Esophagus squamous epithelium (tissue), 5 donors: ENCODE measurements at places on chromosomes 4 and X.

DNA sequence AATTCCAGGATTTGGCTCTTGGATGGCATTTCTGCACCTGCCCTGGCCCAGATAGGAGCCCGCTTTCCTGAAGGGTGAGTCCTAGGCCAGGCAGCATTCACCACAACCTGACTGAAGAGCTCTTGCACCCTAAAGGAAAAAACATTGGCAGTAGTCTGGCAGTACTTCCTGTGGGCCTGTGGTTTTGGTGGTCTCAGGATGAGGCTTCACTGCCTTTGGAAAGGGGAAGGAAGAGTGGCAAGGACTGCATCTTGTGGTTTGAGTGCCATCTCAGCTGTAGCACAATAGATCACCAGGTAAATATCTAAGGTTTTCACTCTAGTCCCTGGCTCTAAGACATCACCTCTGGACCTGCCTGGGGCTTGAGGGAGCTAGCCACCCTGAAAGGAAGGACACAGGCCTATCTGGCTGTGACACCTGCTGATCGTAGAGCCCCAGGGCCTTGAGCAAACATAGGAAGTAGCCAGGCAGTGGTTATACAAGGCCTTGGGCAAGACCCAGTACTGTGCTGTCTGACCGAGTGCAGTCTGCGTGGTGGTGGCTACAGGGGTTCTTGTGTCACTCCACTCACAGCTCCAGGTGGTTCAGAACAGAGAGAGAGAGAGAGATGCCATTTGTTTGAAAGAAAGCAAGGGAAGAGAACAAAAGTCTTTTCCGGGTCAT lies 28.5 kb upstream of the PRRG1 start:
- no peak for DNase-seq

GRCh38 chrX:154840856-154841255 lies 6.4 kb upstream of the SMIM9 start:
- DNase-seq, result no peak

- no peak for DNase-seq
Observed at GRCh38 chrX:80550722-80551121, 130.5 kb downstream of the TENT5D start.

DNA sequence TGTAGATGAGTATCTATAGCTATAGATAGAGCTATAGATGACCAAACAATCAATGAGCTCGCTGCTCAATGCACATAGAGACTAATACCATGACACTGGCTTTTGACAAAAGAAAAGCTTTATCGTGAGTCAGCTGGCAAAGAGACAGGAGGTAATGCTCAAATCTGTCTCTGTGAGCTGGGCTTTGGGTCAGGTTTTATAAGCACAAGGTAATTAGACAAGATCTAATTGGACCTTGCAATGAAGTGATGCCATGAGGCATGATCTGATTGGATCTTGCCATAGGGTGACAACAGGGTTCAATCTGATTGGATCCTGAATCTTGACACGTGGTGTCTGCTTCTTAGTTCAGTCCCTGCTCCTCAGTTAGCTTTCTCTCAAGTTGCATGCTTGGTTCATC lies 180.7 kb upstream of the MXRA5 start:
- no peak for DNase-seq

DNA sequence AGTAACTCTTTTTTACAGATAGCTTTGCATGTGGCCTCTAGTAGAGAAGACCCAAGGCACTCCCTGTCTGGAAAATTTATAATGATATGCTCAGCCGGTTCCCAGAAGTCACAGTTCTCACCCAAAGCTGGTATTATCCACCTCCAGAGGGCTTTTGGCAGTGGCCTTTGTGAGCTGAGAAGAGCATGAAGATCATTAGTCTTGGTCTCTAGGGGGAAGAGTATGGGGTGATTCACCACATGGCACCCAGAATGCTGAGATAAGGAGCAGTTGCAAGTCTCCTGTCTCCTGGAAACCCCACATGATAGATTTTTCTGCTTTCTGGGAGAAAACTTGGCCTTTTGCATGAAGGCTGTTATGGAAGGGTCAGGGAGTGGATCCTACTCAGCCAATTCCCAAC lies 75.4 kb upstream of the PRPS1 start:
- DNase-seq, result no peak

- no peak for DNase-seq
Observed at GRCh38 chrX:83829874-83830273, 31.1 kb upstream of the CYLC1 start.

GRCh38 chr4:154471032-154471431 lies 20.6 kb downstream of the DCHS2 start:
- DNase-seq, result no peak

GRCh38 chr4:15250021-15250441 lies 177.8 kb upstream of the C1QTNF7 start:
- no peak for DNase-seq

DNA sequence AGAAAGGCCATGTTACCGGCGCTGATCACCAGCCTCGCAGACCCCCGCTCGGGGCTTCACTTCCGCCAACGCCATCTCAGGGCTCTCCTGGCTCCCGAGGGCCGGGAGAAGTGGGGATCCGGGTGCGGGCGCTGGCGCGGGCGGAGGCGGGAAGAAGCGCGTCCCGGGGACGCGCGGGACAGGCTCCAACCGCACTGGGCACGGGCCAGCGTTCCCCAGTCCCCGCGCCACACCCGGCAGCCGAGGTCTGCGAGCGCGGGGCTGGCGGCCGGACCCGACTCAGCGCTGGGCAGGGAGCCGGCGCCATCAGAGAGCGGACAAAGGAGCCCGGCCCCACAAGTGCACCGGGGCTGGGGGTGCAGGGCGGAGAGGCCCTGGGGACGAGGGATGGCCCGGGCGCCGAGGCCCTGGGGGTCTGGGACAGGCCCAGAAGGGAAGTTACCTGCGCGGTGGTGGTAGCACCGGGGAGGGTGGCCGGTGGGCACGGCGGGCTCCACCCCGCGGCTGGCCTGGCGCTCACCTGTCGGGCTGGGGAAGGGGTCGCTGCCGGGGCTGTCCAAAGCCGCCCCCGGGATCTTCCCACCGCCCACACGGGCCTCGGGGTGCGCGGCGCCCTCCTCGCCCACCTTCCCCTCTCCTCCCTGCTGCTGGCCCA lies 449 bp downstream of the CTPS2 start:
- DNase-seq, result no peak

GRCh38 chr4:150078041-150078578 lies at the start of gene DCLK2:
DCLK2 (plus strand) TSS chr4:150078445; CDS start chr4:150079028, 583 bp downstream.
- no peak for DNase-seq
